MG63 (cell line): ENCODE measurements at places on chromosomes 7 and 10. TPM values are rescaled to one million over a fixed set of nuclear protein-coding genes. Genes with fewer than 3 reads are reported as not detected.

The GPR146 gene
- total RNA-seq = 1.5 TPM in 1 of 2 replicates, not detected in the other

The PSPH gene
- 51.9 and 125 TPM in 2 replicates for total RNA-seq

GRCh38 chr10:88794731-88795130 lies 7.8 kb upstream of the LIPM start:
- no peak for DNase-seq

- no peak for DNase-seq
Measured at GRCh38 chr7:108252177-108252576, 122.0 kb upstream of the LAMB4 start.

DNA sequence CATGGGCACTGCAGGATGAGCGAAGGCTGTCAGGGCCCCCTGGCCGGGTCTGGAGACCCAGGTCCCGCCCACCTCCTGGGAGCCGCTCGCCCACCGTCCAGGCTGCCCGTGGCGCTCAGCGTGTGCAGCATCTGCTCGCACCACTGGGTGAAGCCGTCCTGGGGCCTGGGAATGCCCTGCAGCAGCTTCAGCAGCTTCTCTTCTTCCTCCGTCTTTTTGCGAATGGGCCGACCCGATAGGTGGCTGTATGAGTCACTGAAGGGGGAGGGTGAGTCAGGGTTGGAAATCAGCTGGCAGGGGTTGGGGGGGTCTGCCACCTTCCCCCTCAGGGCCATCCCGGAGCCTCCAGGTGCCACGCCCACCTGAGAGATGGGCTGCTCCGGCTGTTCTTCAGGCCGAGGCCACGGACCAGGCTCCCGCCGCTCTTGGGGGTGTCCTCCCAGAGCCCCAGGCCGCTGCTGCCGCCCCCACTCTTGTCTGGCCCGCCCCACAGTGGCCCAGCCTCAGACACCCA lies 8.7 kb downstream of the GNB2 start:
- no peak for DNase-seq

DNA sequence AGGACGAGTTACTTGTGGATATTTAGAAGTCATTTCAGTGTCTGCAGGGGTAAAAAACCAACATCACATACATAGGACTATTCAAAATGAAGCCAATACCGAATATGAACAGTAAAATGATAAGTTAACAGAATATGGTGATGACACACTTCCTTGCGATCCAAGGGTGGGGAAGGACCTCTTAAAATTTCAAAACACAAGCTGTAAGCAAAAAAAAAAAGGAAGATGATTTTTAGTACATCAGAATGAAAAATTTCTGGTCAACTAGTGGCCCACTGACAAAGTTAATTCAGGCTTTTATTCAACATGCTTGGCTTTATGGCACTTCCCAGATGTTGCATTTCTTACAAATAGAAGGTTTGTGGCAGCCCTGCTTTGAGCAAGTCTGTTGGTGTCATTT lies 19.0 kb upstream of the GALNTL5 start:
- no peak for DNase-seq

The AZGP1 gene
- not detected in 2 replicates for total RNA-seq

DNA sequence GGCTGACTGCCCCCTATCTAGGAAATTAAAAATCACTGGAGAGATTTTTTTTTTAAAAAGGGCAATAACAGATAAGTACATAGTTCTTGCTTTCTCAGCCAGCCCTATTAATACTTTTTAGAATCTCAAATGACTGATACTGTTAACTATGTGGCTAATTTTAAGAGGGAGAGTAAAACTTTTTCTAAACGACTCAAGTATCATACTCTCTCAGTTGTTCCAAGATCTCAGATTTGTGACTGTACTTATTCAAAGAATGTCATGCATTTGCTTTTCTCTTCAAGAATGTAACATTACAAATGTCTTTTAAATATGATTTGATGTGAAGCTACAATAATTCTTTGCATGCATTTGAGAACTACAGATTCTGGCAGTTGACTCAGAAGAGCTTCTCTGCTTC lies 55.4 kb upstream of the RAB11FIP2 start:
- DNase-seq = no peak

The AS3MT gene
- 0.17 and 1.7 TPM in 2 replicates for total RNA-seq

The IFIT1 gene
- total RNA-seq = 40.8 and 44.7 TPM in 2 replicates

The INHBA gene
- total RNA-seq = 0.07 and 0.56 TPM in 2 replicates

DNA sequence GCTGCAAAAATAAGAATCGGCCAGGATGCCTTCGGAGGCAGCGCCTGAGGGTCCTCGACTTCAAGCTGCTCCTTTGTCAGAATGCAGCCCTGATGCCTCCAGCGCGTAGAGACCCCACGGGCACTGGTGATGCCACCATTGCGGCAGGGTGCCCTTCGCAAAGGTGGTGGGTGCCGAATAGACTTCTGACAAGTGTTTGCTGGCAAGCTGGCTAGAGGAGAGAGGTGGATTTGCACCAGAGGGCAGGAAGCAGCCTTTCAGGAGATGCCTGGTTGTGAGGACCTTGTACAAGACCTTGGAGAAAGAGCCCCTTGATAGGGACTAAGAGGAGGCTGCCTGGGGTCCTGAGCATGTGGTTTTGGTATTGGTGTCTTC lies 103.2 kb upstream of the PPIF start:
- DNase-seq = no peak
